Ovary (tissue), 10 donors: ENCODE measurements at places on chromosomes 3 and 15.

GRCh38 chr15:63221346-63221745, 31.9 kb downstream of the RAB8B start:
- H3K27me3 ChIP-seq, result no peaks in the 10 kb centered on the region
- H3K36me3 ChIP-seq, result no peaks in the 10 kb centered on the region
- H3K4me1 ChIP-seq, result peaks cover 4% of the 10 kb centered on the region
- peak; percentile 29 for DNase-seq

DNA sequence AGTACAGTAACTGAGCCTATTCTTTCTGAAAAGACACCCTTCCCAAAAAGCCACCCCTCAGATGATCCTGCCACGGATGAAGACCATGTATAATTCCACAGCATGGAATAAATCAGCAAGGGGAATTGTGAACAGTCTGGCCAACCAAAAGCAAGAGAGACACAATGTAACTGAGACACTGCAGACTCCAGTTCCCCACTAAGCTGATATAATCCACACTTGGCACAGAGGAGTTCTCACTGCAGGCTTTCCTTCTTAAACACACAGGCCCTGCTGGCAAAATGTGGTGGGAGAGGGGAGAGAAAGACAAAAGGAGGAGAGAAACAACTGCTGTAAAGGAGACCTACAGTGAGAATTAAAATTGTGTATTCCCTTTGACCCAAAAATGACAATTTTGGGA, 12.7 kb downstream of the GPR156 start:
- no peak overlapping the region for H3K27ac ChIP-seq
- no peaks in the 10 kb centered on the region for H3K4me1 ChIP-seq
- no peak overlapping the region for H3K4me3 ChIP-seq
- H3K27me3 ChIP-seq, result no peaks in the 10 kb centered on the region
- H3K36me3 ChIP-seq, result no peaks in the 10 kb centered on the region

GRCh38 chr3:28376424-28376823, 27.8 kb upstream of the AZI2 start:
- DNase-seq, result no peak
- H3K4me3 ChIP-seq, result no peak overlapping the region
- no peaks in the 10 kb centered on the region for H3K36me3 ChIP-seq
- no peaks in the 10 kb centered on the region for H3K27me3 ChIP-seq
- H3K27ac ChIP-seq, result no peak overlapping the region

GRCh38 chr3:113241292-113242095, 30.1 kb downstream of the BOC start:
- no peaks in the 10 kb centered on the region for H3K27me3 ChIP-seq
- H3K4me1 ChIP-seq, result peaks cover 27% of the 10 kb centered on the region
- peak overlapping the region; percentile 4 for H3K4me3 ChIP-seq
- no peak for DNase-seq
- peak overlapping the region; percentile 72 for H3K27ac ChIP-seq

DNA sequence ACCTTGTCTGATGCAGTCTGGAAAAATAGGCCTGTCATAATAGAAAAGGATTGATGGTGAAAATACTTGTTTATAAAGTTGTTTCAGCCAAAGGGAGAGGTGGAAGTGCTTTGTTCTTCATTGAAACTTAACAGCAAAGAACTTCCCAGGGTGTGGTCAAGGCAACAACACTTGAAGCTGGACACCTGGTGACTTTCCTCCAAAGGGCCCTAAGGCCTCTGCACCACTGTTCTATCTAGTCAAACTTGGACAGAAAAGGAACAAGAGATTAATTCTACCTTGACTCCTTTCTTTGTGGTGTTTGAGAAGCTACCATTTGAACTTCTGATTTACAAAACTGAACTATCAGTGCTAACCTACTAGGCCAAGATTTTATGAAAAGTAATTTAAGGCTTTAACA, 102.0 kb downstream of the CMSS1 start:
- H3K36me3 ChIP-seq, result no peaks in the 10 kb centered on the region
- H3K27ac ChIP-seq, result no peak overlapping the region
- H3K4me3 ChIP-seq, result no peak overlapping the region
- no peaks in the 10 kb centered on the region for H3K27me3 ChIP-seq
- H3K4me1 ChIP-seq, result peaks cover 4% of the 10 kb centered on the region

- no peak for DNase-seq
- H3K4me3 ChIP-seq, result no peak overlapping the region
- H3K4me1 ChIP-seq, result no peaks in the 10 kb centered on the region
Observed at GRCh38 chr3:184443364-184443763, 63.5 kb downstream of the CHRD start.

- no peak for DNase-seq
- no peak overlapping the region for H3K4me3 ChIP-seq
- H3K27me3 ChIP-seq, result no peaks in the 10 kb centered on the region
- no peaks in the 10 kb centered on the region for H3K4me1 ChIP-seq
Observed at GRCh38 chr3:18739099-18739433, 313.9 kb upstream of the SATB1 start.

DNA sequence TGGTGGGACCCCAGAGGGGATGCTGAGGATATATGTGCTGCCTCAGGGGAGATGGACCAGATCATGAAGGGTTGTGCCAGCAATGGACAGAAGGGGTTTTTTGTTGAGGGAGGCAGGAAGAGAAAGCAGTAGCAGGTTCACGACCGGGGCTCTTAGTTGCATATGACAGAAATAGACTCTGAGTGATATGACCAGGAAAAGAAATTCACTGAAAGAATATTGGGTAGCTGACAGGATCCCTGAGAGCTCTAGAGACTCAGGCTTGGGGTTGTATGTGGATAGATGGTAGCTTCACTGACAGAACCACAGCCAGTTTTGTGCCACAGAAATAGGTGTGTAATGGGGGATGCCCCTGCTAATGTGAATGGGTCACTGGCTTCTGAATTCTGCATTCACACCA, 241.6 kb downstream of the ZNF621 start:
- no peaks in the 10 kb centered on the region for H3K27me3 ChIP-seq
- H3K36me3 ChIP-seq, result no peaks in the 10 kb centered on the region
- no peak for DNase-seq
- no peak overlapping the region for H3K27ac ChIP-seq
- H3K4me3 ChIP-seq, result no peak overlapping the region
- no peaks in the 10 kb centered on the region for H3K4me1 ChIP-seq

DNA sequence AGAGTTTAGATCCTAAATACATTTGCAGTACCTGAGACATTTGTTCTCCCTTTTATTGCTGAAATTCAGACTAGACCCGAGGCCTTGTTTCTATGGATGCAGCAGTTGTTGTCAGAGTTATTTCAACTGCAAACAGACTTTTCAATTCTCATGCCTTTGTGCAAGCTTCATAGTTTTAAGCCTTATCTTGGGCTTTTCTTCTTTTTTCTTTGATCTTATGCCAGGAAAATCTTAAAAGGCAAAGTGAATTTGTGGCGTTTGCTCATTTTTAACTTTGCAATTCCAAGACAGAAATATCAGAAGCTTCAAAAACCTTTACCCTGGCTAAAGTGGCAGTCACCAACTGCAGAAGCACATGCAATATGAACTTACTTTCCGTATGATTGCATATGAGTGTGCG, 576.7 kb downstream of the DIPK2A start:
- H3K27ac ChIP-seq, result no peak overlapping the region
- no peak for DNase-seq
- no peak overlapping the region for H3K4me3 ChIP-seq
- no peaks in the 10 kb centered on the region for H3K4me1 ChIP-seq
- H3K27me3 ChIP-seq, result no peaks in the 10 kb centered on the region

GRCh38 chr3:18134386-18135059, 290.6 kb downstream of the SATB1 start:
- no peaks in the 10 kb centered on the region for H3K36me3 ChIP-seq
- H3K27ac ChIP-seq, result no peak overlapping the region
- DNase-seq, result no peak

DNA sequence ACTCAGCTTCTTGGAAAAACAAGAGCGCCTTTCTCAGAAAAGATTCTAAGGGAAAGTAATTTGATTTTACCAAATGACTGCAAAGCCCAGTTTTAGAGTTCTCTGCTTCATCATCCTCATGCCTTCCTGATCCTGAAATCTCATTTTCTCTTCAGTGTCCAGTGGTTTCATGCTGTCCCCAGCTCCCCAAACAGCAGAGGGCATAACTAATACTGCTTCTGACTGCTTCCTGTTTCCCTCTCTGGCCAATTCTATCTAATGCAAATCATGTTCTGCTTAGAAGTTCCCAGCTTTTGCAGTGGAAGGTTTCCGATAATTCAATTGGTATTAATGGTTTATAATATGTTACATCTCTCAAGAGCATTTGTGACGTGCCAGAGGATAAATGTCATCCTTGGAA, 161.1 kb downstream of the CLSTN2 start:
- no peak overlapping the region for H3K4me3 ChIP-seq
- no peak overlapping the region for H3K27ac ChIP-seq
- DNase-seq, result no peak
- H3K27me3 ChIP-seq, result no peaks in the 10 kb centered on the region
- H3K36me3 ChIP-seq, result no peaks in the 10 kb centered on the region
- H3K4me1 ChIP-seq, result peaks cover 1% of the 10 kb centered on the region

DNA sequence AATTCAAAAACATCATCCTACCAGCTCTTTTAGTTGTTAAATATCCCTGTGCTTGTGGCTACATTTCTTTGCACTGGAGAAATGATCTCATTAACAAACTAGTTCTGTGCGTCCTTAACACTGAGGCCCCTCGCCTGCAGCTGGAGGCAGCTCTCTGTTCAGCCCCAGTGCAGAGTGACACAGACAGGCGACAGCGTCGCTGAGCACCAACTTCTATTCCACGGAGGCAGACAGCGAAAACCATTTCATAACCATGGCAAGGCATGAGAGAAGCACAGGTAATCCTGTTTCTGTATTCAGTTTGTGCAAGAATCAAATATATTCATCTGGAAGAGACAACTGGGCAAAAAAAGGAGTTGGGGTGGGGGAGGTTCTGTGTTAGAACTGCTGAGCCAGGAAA, 530.7 kb downstream of the ZIC1 start:
- no peaks in the 10 kb centered on the region for H3K27me3 ChIP-seq
- no peak overlapping the region for H3K4me3 ChIP-seq
- no peak overlapping the region for H3K27ac ChIP-seq
- no peak for DNase-seq
- H3K36me3 ChIP-seq, result no peaks in the 10 kb centered on the region

DNA sequence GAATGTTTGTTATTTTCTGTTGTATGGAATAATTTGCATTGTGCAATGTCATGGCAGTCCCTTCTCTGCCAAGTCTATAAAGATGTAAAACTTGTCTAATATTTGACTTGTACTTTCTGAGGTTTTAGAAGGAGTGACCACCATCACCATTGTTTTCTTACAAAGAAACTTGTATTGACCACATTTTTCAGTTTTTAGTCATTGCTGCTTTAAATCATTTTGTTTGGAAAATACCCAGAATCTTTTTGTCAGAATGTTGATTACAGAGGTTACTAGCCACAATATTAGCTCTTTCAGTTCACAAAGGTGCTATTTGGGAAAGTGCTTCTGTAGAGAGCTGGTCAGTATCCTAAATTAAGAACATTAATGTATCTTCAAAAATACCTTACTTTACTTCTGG, 532.4 kb upstream of the GBE1 start:
- no peak for DNase-seq
- H3K27ac ChIP-seq, result no peak overlapping the region
- peaks cover 2% of the 10 kb centered on the region for H3K4me1 ChIP-seq
- H3K4me3 ChIP-seq, result no peak overlapping the region
- no peaks in the 10 kb centered on the region for H3K27me3 ChIP-seq

GRCh38 chr3:49785565-49786356, 581 bp downstream of the IP6K1 start:
- no peaks in the 10 kb centered on the region for H3K36me3 ChIP-seq
- no peaks in the 10 kb centered on the region for H3K27me3 ChIP-seq
- peak overlapping the region; percentile 100 for H3K4me3 ChIP-seq
- no peak for DNase-seq

DNA sequence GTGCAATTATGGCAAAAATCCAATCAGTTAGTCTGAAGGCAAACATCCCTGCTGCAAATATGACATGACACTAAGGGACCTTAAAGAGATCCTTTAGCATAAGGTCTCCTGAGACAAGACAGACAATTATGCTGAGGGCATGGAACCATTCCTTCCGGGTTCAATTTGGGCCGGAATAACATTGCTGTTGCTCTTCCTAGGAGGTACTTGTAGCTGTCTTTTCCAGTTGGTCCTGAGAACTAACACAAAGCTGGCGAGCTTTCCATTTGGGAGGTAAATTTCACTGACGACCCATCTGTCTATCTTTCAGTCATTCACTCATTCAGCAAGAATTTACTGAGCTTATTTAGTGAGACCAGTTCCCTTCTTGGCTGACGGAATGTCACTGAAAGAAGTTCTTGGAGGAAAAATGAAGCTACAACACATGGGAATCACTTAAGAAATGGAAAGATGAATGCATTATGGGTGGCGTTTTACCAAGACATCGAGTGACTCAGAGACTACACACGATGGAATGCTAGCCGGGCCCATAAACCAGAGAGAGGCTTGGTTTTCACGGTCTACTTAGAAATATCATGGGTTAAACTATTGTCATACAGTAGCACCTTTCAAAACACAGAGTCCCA, 215.5 kb downstream of the PDZRN3 start:
- no peaks in the 10 kb centered on the region for H3K27me3 ChIP-seq
- H3K36me3 ChIP-seq, result no peaks in the 10 kb centered on the region
- H3K4me3 ChIP-seq, result no peak overlapping the region

DNA sequence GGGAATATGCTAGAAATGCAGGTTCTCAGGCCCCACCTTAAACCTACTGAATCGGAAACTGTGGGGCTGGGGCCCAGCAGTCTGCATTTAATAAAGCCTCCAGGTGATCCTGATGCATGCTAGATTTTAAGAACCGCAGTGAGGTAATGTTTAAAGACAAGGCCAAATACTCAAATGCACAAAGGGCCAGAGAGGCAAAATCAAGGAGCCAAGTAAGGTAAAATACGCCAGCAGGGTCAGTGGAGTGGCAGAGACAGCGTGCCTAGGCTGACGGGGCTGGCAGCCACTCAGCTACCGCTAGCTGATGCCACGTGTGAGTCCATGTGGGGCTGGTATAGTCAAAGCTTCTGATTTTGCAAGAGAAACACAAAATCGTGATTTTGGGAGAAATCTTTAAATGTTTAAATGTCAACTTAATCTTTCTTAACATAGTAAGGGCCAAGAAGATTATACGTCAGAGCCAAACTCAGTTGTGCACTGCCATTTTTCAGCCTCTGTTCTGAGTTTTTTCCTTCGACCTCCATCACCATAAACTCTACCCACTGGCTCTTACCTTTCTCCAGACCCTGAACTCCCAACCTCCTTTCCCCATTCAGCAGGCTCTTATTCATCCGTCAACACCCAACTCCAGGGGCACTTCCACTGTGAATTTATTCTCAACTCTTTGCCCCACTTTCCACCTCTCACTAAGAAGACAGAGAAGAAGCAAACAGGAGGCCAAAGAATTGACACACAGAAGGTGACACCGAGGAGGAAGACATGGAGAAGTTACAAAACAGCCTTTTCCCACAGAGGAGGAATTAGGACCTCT, 136.6 kb upstream of the RAD18 start:
- no peaks in the 10 kb centered on the region for H3K27me3 ChIP-seq
- DNase-seq, result no peak
- H3K4me3 ChIP-seq, result no peak overlapping the region
- no peak overlapping the region for H3K27ac ChIP-seq
